NCI-H1092 treated with DMSO at 0.1 percent for 48 hours (cell line): ENCODE measurements at places on chromosomes 2 and 18.

DNA sequence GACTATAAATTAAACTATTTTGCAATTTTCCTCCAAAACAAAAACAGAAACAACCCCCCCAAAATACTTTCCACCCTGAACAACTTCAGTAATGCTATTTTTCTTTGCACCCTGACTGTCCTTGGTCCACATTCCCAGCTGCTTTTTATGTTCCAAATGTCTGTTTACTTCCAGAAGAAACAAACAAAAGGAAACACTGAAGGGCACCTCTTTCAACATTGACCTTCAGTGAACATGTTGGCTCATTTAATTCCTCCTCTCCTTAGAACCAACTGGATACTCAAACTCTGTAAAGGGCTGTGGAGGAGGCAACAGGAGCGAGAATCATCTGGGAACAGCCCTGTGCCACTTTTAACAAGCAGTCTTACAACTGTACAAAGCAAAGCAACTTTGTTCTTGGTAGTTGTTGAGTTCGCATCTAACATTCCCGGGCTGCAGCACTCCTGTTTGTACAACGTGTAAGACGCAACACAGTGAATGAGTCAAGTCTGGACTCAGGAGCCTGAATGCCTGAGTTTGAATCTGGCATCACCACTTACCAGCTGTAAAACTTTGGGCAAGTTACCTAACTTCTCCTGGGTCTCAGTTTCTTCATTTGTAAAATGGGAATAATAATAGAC lies 111.4 kb upstream of the GATA6 start:
- DNase-seq = no peak

DNA sequence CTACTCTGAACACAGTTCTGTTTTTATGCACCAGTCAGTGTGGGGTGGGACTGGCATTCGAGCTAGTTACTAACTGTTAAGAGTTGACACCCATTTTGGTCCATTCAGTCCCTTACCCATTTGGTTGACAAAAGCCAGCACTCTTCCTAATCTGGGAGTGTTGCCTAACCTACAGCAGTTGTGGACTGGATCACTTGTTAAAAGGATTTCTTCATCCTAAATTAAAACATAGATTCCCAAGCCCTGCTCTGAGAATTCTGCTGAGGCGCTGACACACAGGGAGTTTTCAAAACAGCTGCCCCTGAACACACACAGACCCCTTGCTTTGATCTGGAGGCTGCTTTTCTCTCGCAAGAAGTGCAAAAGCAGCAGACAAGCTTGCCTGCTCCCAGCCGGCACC lies 6.4 kb downstream of the TIMM21 start:
- DNase-seq = no peak

DNA sequence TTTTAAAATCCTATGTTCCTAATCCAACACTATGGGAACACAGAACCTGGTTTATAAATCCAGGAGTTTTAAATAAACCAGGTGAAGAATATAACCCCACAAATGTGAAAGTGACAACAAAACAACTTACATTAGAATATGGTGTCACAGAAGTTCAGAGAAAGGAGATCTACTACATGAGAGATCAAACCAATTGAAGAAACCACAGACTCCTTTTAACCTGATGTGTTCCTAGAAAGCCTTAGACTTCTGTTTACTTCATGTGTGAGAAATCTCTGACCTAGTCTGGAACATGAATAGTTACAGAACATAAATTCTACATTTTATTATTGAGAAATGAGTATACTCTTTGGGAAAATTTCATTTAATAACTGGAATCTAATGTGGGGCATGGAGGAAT lies 165.3 kb downstream of the FTCDNL1 start:
- DNase-seq = no peak

DNA sequence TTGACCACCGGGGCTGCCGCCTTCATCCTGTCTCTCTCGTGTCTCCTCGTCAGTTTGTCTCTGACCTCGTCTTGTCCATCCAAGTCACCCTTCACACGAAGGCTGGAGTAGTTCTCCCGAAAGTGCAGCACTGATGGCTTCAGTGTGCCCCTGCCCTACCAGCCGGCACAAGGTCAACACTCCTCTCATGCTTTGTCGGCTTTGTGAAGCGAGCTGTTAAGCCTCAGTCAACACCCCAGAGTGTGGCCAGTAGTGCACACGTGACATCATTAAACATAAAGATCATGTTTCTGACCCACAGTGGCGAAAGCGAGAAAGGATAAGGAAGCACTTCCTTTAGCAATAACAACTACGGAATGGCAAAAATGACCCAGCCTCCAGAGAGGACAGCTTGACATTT lies 23.2 kb downstream of the ACKR3 start:
- peak; percentile 52 for DNase-seq

DNA sequence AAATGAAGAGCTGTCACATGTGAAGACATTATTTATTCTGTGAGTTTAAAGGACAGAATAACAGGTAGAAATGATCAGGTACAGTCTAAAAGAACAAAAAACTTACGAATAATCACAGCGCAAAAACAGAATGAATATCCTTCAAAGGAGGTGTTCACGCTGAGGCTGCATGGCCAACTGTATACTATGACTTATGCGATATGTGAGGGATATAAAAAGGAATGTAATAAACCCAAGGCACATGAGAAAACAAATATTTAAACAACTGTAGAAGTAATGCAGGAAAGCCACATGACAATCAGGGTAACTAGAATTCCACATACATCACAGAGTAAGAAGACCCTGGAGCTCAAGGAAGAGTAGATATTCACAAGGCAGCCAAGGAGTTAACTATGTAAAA lies 81.3 kb downstream of the RTTN start:
- DNase-seq = no peak

- no peak for DNase-seq
Measured at GRCh38 chr2:174824068-174824467, 59.8 kb upstream of the CHRNA1 start.

DNA sequence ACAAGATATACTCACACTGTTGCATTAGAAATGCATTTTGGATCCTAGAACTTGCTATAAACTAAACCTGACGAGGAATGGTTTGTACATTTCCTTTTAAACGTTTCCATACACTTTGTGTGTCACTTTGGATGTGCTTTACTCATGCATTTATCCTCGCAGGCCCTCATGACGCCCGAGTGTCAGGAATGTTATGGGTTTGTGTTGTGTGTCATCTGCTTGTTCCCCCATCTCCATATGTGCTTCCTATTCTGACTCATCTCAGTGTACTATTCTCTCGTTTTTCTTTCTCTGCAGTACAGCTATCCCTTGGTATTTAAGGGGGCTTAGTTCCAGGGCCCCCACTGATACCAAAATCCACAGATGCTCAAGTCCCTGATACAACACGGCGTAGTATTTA lies 121.5 kb upstream of the RASGRP3 start:
- no peak for DNase-seq

DNA sequence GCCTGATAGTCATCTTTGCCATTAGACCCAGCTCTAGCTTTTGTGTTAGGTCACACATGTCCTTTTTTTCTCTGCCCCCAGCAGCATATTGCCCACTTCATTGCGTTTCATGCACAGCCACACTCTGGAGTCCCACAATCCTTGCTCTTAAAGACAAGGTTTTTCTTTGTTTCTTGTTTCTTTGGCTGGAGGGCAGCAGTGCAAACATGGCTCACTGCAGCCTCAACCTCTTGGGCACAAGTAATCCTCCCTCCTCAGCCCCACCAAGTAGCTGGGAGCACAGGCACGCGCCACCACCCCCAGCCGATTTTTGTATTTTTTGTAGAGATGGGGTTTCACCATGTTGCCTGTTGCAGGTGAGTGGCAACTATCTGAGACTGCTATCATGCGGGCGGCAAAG lies 16.9 kb upstream of the PAPOLG start:
- no peak for DNase-seq

GRCh38 chr2:110929528-110929927 lies 191.2 kb upstream of the BCL2L11 start:
- DNase-seq = no peak

DNA sequence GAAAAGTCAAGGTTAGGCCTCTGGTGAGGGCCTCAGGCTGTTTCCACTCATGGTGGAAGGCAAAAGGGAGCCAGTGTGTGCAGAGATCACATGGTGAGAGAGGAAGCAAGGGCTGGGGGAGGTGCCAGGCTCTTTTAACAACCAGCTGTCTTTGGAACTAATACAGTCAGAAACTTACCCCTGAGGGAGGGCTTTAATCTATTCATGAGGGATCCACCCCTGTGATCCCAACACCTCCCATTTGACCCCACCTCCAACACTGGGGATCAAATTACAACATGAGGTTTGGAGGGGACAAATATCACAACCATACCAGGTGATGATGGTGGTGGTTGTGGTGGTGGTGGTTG lies 10.9 kb downstream of the POLI start:
- DNase-seq = no peak

DNA sequence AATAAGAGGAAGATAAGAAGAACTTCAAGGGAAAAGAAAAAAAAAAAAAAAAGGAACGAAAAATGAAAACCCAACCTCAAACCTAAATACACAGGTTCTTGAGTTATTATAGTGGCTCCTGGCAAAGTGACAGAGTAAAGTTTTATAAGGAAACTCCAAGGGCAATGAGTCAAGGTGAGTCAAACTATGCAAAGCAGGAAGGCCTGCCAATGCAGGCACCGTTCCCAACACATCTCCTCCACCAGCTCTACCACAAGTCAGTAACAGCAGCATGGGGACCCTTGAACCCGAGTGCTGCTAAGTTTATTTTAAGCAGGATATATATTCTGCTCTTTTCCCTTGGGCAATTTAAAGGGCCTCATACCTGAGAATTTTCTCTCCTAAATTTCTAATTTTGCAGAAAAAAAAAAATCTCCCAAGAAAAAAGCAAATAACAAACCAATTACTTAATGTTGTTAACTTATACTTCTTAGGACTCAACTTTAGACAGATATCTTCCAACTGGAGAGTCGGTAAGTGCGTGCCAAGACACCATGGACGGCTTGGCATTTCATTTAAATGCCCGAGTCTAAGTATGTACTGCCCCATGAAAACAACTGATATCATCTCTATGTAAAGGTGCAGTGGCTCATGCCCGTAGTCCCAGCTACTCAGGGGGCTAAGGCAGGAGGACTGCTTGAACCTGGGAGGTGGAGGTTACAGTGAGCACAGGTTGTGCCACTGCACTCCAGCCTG lies 75.7 kb upstream of the TFCP2L1 start:
- no peak for DNase-seq

DNA sequence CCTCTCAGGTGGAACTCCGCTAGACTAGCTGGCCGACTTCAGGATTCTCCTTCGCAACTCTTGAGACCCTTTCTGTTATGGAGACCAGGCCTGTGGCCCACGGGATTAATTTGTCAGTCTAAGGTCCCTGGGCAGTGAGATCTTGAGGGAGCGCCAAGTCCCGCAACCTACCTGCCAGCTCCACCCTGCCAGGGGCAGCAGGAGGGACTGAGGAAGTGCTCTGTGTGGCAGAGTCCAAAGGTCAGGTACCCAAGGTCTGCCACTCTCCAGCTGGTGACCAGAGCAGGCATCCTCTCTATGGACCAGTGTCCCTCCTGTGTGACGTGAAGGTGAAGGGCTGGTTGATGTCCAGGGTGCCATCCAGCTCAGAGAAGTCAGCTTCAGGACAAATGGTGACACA lies 4.3 kb upstream of the SPATA3 start:
- no peak for DNase-seq

- no peak for DNase-seq
Measured at GRCh38 chr18:25915907-25916306, 174.5 kb downstream of the SS18 start.

- no peak for DNase-seq
Measured at GRCh38 chr2:75292826-75293225, 93.5 kb upstream of the TACR1 start.

- DNase-seq = no peak
Measured at GRCh38 chr2:207241198-207241597, 75.5 kb upstream of the KLF7 start.

- no peak for DNase-seq
Measured at GRCh38 chr2:84799772-84800171, 81.1 kb downstream of the TRABD2A start.

DNA sequence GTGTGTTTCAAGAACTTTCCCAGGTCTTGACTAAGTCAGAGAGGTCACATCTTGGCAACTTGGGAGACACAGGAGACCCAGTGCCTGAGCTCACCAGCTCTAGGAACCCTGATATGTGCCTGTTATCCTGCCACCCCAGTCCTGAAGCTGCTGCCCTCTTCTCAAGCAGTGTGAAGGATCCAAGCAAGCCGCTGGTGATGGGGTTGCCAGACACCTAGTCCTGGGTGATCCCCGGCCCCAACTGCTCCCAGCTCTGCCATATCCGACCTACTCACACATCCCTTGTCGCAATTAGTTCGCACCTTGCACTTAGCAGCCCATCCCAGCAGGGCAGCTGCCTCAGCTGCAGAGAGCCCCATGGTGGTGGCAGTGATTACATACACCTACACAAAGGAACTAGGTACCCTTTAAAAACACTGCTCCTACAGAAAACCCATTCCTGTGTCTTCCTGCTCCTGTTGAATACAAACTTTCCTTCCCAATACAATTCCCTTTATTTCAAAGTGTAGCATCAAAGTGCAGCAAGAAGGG lies 247.2 kb upstream of the RAB12 start:
- DNase-seq = no peak

DNA sequence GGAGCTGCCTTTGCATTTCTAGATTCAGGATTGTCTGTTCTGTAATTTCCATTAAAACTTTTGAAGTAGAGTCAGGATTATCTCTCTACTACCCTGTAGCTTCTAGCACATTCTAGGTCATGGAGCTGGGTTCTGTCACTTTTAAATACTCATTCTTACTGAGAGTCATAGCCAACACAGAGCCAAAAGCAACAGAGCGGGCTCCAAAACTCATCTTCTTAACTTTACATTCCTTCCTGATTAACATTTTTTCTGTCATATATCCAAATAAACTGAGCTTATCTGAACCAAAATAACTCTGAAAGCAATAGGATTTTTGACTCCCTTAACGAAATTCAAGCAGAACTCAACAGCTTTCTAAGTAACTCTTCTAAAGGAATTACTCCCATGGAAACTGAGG lies 12.9 kb downstream of the PREPL start:
- no peak for DNase-seq

- DNase-seq = peak; percentile 24
Measured at GRCh38 chr2:204452464-204453023, 92.7 kb upstream of the PARD3B start.

DNA sequence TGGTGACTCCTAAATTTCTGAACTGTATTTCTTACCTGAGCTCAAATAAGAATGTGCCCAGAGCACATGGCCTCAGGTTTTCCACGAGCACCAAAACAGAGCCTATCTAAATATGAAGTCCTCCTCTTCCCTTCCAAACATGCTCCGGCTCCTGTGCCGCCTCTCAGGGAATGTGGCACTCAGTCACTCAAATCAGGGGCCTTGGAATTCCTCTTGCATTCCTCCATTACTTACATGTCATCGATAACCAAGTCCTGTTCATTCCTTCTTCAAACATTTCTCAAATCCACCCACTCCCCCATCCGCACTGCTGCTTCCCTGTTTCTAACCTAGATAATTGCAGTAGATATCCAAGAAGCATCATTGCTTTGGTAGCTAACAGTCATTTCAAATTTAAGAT lies 151.4 kb downstream of the CHST9 start:
- DNase-seq = no peak
